ENCODE measurements at places on chromosomes 6 and 20.

DNA sequence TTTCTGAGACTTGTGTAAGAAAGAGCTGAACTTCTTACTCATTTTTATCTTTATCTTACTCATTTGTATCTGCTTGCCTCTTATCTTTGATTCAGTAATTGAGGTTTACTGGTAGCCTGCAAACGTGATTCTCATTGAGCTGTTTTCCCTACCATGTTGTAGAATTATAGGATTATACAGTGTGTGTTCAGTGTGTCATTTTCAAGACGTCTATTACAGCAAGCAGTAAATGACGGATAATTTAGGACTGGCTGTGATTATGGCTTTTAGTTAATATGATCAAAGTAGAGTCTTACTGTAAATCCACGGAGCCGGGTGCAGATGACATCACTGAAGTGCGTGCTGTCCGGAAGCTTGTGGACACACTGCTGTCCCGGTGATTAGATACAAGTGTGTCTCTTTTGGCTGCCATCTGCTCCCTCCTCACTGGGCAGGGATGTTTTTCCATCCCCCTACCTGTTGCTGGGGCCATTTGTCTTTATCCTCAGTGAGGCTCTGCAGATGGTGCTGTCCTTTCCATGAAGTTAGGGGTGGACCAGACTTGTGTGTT, 6.0 kb downstream of the NELFCD start:
- DNase-seq: no peak

DNA sequence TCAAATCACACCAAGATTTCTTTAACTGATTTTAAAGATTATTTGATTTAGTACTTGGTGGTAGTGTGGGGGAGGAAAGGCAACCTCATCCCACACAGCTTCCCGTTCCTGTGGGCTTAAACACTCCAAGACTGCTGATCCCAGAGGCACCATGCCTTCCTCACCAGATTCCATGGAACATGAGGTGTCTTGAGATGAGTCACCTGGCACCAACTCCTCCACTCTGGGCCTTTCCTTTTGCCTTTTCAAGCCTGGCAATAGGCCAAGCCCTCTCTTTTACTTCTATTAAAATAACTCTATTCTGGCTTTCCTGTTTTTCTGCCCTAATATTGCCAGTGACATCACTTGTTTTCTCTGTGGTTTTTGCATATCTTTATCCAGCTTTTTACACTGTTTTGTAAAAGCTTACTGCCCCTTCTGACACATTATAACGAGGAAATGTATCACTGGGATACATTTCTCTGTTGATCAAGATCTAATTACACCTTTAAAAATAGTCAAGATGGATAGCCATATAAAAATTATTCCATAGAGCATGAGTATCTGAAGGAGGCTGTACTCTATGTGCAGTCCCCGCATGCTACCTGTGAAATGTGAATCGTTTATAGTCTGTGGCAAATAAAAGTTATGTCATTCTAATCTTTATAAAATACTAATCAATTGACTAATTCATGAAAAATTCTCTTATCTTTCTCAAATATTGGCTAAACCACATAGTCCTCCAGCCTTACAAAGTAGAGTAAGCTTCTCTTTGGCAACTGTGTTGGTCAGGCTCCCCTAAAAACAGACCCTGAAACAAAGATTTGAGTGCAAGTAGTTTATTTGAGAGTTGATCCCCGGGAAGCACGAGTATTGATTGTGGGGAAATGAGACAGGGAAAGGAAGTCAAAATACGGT, 257.8 kb upstream of the KCNQ5 start:
- no peak for DNase-seq

DNA sequence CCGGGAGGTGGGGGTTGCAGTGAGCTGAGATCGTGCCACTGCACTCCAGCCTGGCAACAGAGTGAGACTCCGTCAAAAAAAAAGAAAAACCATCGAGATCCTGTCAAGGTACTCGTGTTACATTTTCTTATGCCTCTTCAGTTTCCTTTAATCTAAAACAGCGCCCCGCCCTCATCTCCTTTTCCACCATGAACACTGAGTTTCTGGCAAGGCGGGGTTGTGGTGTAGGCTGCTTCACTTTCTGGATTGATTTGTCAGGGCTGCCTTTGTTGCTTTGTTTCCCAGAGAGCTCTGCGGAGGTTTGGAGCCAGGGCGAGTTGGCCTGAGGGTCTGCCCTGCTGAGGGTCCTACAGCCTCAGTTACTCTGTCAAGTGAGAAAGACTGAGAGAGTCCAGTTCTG, 8.9 kb downstream of the ITPR3 start:
- DNase-seq: no peak

DNA sequence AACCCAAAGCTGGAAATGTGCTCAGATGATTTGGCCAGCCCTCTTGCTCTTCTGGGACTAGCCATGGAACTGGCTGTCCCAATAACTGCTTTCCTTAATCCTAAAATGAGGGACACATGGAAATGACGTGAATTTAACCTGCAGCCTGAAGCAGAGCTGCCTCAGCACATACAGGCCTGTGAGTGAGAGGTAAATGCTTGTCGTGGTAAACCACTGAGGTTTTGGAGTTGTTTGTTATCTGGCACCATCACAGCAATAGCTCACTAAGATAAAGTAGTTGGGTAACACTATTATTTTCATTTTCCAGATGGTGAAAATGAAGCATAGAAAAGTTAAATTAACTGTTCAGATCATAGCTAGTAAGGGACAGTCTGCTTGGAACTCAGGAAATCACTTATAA, 333.4 kb upstream of the CHD6 start:
- DNase-seq: no peak

DNA sequence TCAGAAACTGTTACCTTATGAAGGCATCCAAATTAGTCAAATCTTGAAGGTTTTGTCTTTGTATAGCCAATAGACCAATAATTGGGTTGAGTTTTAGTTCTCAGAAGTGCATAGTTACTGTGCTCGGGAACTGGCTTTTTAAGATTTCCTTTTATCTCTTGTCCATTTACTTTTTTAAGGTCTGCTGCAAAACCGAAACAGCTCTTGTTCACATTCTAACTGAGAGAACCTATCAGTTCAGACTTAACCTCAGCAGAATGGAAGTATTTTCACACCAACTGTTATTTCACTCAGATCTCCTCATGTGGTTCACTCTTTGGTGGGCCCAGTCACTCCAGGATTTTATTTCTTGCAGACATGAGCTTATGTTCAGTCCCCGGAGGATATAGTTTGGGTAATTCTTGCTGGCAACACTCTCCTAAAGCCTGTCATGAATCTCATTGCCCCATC, 55.5 kb downstream of the TPBG start:
- no peak for DNase-seq

GRCh38 chr6:151167034-151167433, 72.7 kb upstream of the AKAP12 start:
- DNase-seq: no peak

Measured in activated naive CD4-positive, alpha-beta T cell treated with Interleukin-2 at 50 U/mL for 16 hours (primary cell).